Daoy (cell line): ENCODE measurements at places on chromosomes 13 and 19. TPM values are rescaled to one million over a fixed set of nuclear protein-coding genes. Genes with fewer than 3 reads are reported as not detected.

PROSER3 gene
- 1.6 and 3.2 TPM in 2 replicates for total RNA-seq

ZNF728 gene
- total RNA-seq: 0.46 and 1.0 TPM in 2 replicates

GJB2 gene
- 0.77 and 5.3 TPM in 2 replicates for total RNA-seq

TRIM28 gene
- total RNA-seq: 575 and 591 TPM in 2 replicates

LHFPL6 gene
- 12.7 and 13.5 TPM in 2 replicates for total RNA-seq

SHC2 gene
- total RNA-seq: 0.11 TPM in 1 of 2 replicates, not detected in the other

LRP3 gene
- 8.4 and 11.1 TPM in 2 replicates for total RNA-seq

BST2 gene
- total RNA-seq: 0.83 and 4.4 TPM in 2 replicates

AMER2 gene
- total RNA-seq: 0.40 TPM in 1 of 2 replicates, not detected in the other

RFPL4A gene
- 64.2 and 89.1 TPM in 2 replicates for total RNA-seq

MIA gene
- not detected in 2 replicates for total RNA-seq
